ENCODE measurements at places on chromosomes 4 and X. TPM values are rescaled to one million over a fixed set of nuclear protein-coding genes. Genes with fewer than 3 reads are reported as not detected.
A peak's percentile ranks its signal among the peaks of the same experiment; 100 is the strongest.

GRCh38 chrX:2903366-2903765 is 25.8 kb downstream of the ARSD start:
- H3K36me3 ChIP-seq, result no peaks in the 10 kb centered on the region
- DNase-seq, result no peak
- no peak overlapping the region for H3K27ac ChIP-seq
- no peaks in the 10 kb centered on the region for H3K27me3 ChIP-seq
- no peaks in the 10 kb centered on the region for H3K4me1 ChIP-seq

- no peaks in the 10 kb centered on the region for H3K36me3 ChIP-seq
- no peaks in the 10 kb centered on the region for H3K27me3 ChIP-seq
- H3K4me1 ChIP-seq, result peaks cover 2% of the 10 kb centered on the region
- H3K27ac ChIP-seq, result no peak overlapping the region
Measured at GRCh38 chr4:112284166-112284565, 1.5 kb downstream of the TIFA start.

NHSL2 gene
- total RNA-seq, result 4.1 TPM

- H3K27me3 ChIP-seq, result no peaks in the 10 kb centered on the region
- no peaks in the 10 kb centered on the region for H3K36me3 ChIP-seq
- H3K4me3 ChIP-seq, result no peak overlapping the region
- DNase-seq, result peak; percentile 55
- no peak overlapping the region for H3K27ac ChIP-seq
Measured at GRCh38 chrX:142036116-142036515, 132.4 kb downstream of the MAGEC1 start.

DNA sequence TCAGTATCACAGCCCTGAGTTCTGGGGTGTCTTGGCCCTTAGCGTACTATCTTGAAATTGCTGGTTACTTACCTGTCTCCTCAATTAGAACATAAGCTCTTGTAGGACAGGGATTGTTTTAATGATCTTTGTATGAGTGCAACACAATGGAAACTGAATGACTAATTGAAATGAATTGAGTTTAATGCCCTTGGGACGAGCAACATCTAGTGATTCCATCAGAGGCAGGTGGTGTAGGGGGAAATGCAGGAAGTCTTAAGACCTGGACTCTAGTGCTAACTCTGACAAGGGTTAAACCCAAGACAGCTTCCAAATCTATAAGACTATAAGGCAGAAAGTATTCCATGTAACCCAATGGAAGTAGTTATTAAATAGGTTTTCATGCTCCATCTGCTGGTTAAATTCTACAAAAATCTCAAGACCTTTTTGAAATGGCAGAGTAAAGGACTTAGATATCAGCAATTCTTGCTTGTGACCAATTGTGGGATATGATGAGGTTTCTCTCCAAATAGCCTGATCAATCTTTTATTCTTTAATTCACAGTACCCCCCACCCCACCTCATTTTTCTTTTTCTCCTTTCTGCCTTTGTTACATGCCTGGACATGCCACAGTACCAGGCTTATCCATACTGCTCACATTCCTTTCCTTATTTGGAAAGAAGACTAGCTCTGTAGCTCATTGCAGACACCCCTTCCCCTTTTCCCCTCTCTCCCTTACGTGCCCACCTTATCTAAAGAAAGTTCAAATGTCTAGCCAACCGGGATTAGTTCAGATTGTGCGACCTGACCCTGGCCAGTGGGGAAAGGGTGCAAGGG is 340.8 kb downstream of the PAPSS1 start:
- no peak overlapping the region for H3K4me3 ChIP-seq
- no peaks in the 10 kb centered on the region for H3K27me3 ChIP-seq
- no peaks in the 10 kb centered on the region for H3K4me1 ChIP-seq
- H3K36me3 ChIP-seq, result no peaks in the 10 kb centered on the region
- DNase-seq, result peak; percentile 38

DNA sequence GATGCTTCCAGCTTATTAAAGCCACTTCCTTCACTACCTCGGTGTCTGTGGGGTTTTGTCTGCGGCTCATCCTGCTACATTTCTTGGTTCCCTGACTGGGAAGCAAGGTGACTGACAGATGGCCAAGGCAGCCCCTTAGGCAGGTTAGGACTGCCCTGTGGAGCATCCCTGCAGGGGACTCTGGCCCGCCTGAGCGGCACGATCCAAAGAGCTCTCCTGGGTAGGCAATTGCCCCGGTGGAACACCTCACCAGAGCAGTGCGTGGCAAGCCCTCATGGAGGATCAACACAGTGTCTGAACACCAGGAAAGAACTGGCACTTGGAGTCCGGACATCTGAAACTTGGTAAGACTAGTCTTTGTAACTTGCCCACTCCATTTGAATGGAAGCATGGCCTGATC is 1143.4 kb downstream of the ARAP2 start:
- no peak for DNase-seq
- H3K4me3 ChIP-seq, result no peak overlapping the region
- H3K36me3 ChIP-seq, result no peaks in the 10 kb centered on the region
- H3K27ac ChIP-seq, result no peak overlapping the region

DNA sequence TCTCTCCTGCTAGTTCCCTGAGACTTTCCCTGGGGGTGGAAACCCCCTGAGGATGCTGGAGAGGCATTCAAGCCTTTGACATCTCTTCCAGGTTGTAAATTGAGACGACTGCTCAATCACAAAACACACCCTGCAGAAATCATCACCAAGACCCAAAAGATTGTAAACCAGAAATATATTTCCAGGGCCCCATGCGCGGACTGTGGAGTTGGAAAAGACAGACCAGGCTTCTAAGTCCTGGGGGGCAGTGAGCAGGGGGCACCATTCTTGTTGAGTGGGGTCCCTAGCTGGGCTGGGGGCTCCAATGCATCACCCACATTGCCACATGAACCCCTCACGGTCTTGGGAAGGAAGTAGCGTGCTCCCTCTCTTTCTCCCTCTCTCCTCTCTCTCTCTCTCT is 87.9 kb upstream of the C4orf50 start:
- H3K27me3 ChIP-seq, result no peaks in the 10 kb centered on the region
- no peak overlapping the region for H3K27ac ChIP-seq
- H3K4me1 ChIP-seq, result no peaks in the 10 kb centered on the region
- no peak overlapping the region for H3K4me3 ChIP-seq

CCNI gene
- total RNA-seq, result 117 TPM

CLGN gene
- 11.8 TPM for total RNA-seq

DNA sequence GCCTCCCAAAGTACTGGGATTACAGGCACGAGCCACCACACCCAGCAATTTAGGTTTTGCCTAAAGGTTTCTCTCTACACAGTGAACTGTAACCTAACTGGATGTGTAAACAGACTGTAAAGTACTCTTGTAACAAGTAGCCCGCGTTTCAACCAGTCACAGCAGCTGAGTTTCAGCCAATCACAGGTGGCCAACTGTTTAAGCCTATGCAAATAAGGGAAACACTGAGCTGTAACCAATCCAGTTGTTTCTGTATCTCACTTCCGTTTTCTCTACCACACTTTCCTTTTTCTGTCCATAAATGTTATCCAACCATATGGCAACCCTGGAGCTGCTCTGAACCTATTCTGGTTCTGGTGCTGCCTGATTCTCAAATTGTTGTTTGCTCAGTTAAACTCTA is 59.9 kb downstream of the DIPK2B start:
- no peaks in the 10 kb centered on the region for H3K36me3 ChIP-seq
- H3K4me3 ChIP-seq, result no peak overlapping the region
- H3K27me3 ChIP-seq, result no peaks in the 10 kb centered on the region
- H3K27ac ChIP-seq, result no peak overlapping the region

- DNase-seq, result no peak
- no peaks in the 10 kb centered on the region for H3K27me3 ChIP-seq
- H3K4me1 ChIP-seq, result no peaks in the 10 kb centered on the region
Measured at GRCh38 chr4:47829438-47829837, 8.4 kb downstream of the CORIN start.

ERAS gene
- total RNA-seq, result not detected

- peaks cover 28% of the 10 kb centered on the region for H3K4me1 ChIP-seq
- no peaks in the 10 kb centered on the region for H3K27me3 ChIP-seq
- peaks cover 5% of the 10 kb centered on the region for H3K36me3 ChIP-seq
Measured at GRCh38 chr4:76957004-76957738, 7.6 kb downstream of the SEPTIN11 start.

GRCh38 chr4:145230726-145231125 is 50.3 kb upstream of the OTUD4 start:
- H3K27me3 ChIP-seq, result no peaks in the 10 kb centered on the region
- no peak overlapping the region for H3K4me3 ChIP-seq
- no peak overlapping the region for H3K27ac ChIP-seq
- H3K4me1 ChIP-seq, result no peaks in the 10 kb centered on the region
- DNase-seq, result peak; percentile 66

GPRASP3 gene
- 5.9 TPM for total RNA-seq

DNA sequence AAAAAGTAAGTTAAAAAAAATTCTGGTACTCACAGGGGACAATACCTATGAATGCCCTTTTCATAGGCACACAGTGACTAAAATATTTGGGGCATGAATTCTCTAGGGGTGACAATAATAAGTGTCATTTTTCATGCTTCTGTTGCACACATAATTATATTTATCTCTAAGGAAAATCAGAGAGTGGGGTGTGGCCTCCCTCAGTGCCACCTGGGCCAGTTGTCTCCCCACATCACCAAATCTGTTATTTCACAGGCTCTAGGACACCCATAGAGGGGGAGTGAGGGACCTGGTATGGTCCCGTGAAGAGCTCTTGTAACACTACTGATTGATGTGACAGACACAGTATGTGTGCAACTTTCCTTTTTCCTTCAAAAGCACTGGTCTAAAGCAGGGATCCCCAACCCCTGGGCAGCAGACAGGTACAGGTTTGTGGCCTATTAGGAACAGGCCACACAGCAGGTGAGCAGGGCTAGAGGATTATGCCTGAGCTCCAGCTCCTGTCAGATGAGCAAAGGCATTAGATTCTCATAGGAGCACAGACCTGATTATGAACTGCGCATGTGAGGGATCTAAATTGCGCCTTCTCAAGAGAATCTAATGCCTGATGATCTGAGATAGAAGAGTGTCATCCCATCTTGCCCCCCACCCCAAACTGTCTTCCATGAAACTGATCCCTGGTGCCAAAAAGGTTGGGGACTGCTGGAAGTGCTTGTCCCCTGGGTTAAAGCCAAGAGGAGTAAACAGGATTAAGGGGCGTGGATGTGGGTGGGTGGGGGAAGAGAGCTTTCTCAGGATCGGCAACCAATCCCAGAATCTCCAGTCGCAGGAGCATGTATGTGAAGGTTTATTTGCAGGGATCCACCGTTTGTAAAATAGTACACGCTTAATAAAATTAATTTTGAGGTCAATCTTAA is 856 bp downstream of the SLC9B1 start:
- H3K27me3 ChIP-seq, result no peaks in the 10 kb centered on the region
- peaks cover 2% of the 10 kb centered on the region for H3K4me1 ChIP-seq
- DNase-seq, result peak; percentile 59
- peak overlapping the region; percentile 96 for H3K27ac ChIP-seq
- H3K36me3 ChIP-seq, result no peaks in the 10 kb centered on the region

- H3K4me1 ChIP-seq, result peaks cover 7% of the 10 kb centered on the region
- no peak for DNase-seq
- H3K36me3 ChIP-seq, result no peaks in the 10 kb centered on the region
- H3K4me3 ChIP-seq, result no peak overlapping the region
Measured at GRCh38 chrX:45353456-45353855, 152.8 kb upstream of the DIPK2B start.

GRCh38 chr4:185735866-185736400 is 76.1 kb downstream of the SORBS2 start:
- H3K27me3 ChIP-seq, result peaks cover 5% of the 10 kb centered on the region
- no peak overlapping the region for H3K4me3 ChIP-seq
- no peak overlapping the region for H3K27ac ChIP-seq
- H3K4me1 ChIP-seq, result peaks cover 8% of the 10 kb centered on the region
- no peak for DNase-seq

DNA sequence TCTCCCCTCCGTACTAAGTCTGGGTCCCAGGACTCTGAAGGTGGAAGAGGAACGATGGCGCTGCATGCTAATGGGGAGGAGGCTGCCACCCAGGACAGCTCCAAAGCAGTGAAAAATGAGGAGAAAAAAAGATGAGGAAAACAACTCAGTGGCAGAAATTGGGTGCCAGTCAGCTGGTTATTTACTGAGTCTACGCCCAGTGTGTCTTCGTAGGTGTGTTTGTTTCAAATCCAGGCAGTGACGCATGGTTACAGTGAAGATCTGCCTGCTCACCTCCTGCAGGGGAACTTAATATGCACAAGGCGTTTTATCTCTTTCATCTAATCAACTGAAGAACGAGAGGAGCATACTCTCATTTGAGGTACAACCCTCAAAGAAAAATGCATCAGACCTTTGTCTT is 70.9 kb upstream of the FBXW7 start:
- H3K27ac ChIP-seq, result no peak overlapping the region
- no peak overlapping the region for H3K4me3 ChIP-seq
- no peaks in the 10 kb centered on the region for H3K36me3 ChIP-seq

DNA sequence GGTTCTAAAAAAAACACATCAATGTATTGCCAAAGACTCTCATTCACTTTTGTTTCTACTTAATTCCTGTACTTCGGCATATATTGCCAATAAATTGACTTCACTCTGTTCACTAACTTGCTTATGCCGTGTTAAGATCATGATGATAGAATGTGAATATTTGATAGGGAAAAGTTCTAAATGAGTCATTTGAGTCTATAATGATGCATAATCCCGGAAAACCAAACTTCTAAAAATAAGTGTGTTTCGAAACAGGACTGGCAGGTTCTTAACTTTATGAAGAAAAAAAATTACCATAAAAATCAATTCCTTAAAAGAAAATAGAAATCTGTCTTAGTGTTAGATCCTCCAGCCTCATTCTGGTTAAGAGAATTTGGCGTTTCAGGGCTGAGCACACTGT is 387.5 kb upstream of the FTHL17 start:
- no peaks in the 10 kb centered on the region for H3K36me3 ChIP-seq
- no peak overlapping the region for H3K27ac ChIP-seq
- H3K4me1 ChIP-seq, result no peaks in the 10 kb centered on the region
- H3K4me3 ChIP-seq, result no peak overlapping the region
- peak; percentile 46 for DNase-seq

- H3K27me3 ChIP-seq, result no peaks in the 10 kb centered on the region
- peaks cover 3% of the 10 kb centered on the region for H3K4me1 ChIP-seq
- no peak for DNase-seq
- peaks cover 25% of the 10 kb centered on the region for H3K36me3 ChIP-seq
- no peak overlapping the region for H3K27ac ChIP-seq
Measured at GRCh38 chr4:2924765-2925301, 38.4 kb downstream of the NOP14 start.

DNA sequence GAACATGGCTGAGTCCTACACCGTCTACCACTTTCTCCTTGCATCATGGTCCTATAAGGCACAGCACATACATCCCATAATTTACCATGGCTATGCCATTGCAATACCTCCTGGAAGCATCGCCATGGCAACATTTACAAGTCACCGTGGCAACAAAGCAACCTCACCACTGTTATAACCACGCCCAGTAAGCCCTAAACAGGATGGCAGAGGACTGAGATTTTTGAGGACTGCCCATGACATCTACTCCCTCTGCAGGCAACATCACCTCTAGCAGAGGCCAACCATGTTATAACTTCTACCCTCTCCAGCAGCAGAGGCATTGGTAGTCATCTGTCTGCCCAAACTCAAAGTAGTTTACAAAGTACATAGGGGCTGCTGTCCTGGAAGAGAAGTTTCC is 29.7 kb downstream of the BCOR start:
- H3K27ac ChIP-seq, result no peak overlapping the region
- no peak overlapping the region for H3K4me3 ChIP-seq
- no peaks in the 10 kb centered on the region for H3K4me1 ChIP-seq
- DNase-seq, result peak; percentile 11
- no peaks in the 10 kb centered on the region for H3K36me3 ChIP-seq

C4orf36 gene
- 2.8 TPM for total RNA-seq

- H3K27me3 ChIP-seq, result no peaks in the 10 kb centered on the region
- no peaks in the 10 kb centered on the region for H3K36me3 ChIP-seq
- H3K27ac ChIP-seq, result no peak overlapping the region
- H3K4me1 ChIP-seq, result no peaks in the 10 kb centered on the region
Measured at GRCh38 chrX:19824603-19825002, 62.8 kb downstream of the SH3KBP1 start.

GRCh38 chrX:48800574-48801279 is 1.1 kb upstream of the HDAC6 start:
- H3K4me1 ChIP-seq, result no peaks in the 10 kb centered on the region
- peak overlapping the region; percentile 60 for H3K4me3 ChIP-seq
- H3K36me3 ChIP-seq, result no peaks in the 10 kb centered on the region
- no peaks in the 10 kb centered on the region for H3K27me3 ChIP-seq

Data from fibroblast of lung (primary cell).